ENCODE measurements at places on chromosomes 6 and 20.

DNA sequence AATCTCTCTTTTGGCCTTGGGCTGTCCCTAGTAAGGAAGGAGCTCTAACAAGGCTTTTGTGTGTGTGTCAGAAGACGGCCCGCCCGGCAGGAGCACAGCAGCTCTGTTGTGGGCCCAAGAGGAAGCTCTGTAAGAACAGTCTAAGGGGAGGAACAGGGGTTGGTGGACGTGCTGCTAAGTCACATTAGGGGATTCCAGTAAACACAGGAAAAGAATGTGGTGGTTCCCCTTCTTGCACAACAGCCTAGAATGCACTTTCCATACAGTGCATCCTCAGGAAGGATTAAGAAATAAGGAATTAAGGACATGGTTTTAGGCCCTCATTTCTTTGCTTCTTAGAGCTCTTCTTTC lies 114.5 kb downstream of the RNF144B start:
- no peak for DNase-seq

- DNase-seq = no peak
Observed at GRCh38 chr20:48405909-48406308, 421.9 kb downstream of the PREX1 start.

DNA sequence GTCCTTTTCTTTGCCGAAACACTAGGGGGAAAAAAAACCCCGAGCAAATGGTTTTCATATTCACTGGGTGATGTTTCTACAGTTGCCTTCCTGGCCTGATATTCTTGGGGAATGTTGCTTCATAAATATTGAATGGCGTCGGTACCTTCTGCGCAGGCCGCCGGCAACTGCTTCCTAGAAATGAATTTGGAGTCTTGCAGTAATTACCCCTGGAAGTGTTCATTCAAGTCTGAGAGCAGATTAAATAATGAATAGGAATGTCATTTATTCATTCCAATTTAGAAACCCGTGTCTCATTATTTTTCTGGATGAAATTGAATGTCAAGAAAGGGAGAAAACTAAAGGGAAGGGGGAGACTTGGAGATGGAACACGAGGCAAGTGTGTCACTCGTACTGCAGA lies 179.4 kb upstream of the KCNG1 start:
- no peak for DNase-seq

DNA sequence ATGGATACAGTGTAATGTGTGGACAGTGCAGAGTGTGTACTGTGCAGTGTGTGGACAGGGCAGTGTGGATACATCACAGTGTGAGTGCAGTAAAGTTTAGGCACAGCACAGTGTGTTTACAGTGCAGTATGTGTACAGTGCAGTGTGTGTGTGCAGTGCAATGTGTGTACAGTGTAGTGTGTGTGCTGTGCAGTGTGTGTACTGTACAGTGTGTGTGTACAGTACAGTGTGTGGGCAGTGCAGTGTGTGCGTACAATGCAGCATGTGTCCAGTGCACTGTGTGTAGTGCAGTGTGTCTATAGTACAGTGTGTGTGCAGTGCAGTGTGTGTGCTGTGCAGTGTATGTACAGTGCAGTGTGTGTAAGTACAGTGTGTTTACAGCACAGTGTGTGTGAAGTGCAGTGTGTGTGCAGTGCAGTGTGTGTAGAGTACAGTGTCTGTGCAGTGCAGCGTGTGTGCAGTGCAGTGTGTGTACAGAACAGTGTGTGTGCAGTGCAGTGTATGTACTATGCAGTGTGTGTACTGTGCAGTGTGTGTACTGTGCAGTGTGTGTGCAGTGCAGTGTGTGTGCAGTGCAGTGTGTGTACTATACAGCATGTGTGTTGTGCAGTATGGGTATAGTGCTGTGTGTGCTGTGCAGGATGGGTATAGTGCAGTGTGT lies 385.2 kb downstream of the KIF16B start:
- no peak for DNase-seq

DNA sequence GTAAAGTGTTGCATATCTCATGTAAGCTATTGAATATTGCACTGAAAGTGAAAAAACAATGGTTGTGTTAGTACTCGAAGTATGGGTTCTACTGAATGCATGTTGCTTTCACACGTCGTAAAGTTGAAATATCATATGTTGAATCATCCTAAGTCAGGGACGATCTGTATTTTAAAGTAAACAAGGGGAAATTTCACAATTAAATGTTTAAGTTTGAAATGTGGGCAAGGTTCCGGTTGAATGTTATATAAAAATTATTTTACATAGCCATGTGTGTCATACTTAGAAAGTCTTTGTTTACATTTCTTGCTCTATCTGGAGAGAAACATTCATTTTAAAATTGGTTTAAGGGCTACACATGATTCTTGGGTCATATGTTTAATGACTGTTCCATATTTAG lies 76.8 kb downstream of the AKAP7 start:
- DNase-seq = no peak

DNA sequence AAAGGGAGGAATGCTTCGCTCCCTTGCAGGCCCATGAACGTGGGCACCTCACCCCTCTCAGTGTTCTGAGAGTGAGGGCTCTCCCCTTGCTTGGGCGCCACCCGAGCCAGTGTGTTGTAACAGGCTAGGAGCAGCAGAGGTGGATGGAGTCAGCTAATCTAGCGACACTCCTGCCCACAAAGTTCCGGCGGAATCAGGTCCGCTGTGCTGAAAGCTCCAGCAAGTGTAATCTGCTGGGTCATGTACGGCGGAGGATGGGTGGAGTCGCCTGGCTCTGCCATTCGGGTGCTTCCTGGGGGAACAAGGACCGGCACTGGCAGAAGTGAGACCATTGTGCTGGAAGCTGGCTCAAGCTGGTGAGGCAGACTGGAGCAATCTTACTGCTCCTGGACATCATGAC lies 1310.1 kb downstream of the EPHA7 start:
- DNase-seq = no peak

DNA sequence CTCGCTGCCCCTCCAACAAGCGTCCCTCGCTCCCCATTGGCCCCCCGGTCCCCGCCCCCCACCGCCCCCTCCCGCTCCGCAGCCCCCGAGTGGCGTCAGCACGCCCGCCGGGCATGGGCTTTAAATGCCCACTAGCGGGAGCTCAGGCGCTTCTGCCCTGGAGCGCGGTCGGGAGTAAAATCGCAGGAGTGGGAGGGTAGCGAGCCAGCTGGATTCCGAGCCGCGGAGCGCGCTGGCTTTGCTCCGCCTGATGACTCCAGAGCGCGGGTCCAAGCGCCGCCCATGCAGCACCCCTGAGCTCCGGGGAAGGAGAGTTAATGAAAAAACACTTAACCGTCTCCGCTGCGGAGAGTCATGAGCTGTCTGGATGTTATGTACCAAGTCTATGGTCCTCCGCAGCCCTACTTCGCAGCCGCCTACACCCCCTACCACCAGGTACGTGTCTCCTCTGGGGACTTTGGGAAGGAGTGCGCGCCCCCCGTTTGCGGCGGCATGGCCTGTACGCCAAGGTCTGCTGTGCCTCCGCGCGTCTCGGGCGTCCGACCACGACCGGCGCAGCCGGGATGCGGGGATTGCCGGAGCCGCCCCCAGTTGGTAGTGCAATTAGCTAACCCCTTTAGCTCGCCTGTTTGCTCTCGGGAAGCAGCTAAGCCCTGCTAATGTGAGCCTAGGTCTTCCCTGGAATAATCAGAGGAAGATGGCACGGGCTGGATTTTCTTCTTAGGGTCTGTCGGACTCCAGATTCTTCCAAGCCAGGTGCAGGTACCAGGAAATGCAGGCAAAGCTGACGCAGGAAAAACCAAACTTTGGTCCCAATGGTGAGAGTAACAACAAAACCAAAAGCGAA lies at the start of gene VGLL2:
Gene VGLL2, plus strand, starts transcription at position 149 of the 847 bp plus-strand sequence. Its CDS starts 206 bp downstream, at position 355.
- no peak for DNase-seq

All from GF-D8 (cell line).